ENCODE measurements at places on chromosomes 7 and 10.

- no peak for DNase-seq
Measured at GRCh38 chr7:41887416-41887815, 184.5 kb upstream of the INHBA start.

GRCh38 chr10:50850578-50851230, 34.7 kb downstream of the A1CF start:
- no peak for DNase-seq

GRCh38 chr10:125629758-125630376, 53.1 kb downstream of the TEX36 start:
- DNase-seq: no peak

DNA sequence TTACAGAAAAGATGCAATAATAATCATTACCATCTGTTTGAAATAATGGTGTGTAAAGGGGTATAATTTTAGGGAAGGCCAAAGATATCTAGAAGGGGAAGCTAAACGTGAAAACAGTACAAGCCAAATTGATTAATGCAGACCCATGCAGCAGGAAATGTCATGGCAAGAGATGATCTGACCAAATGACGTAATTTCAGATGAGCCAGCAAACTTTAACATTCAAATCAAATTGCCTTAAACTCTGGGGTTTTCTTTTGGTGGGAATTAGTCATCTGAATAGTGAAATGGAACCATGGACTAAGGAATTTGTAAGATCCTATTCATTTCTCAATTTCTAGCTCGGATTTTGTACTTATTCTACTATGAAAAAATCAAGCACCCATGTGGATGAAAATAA, 21.4 kb upstream of the SCIN start:
- DNase-seq: no peak

DNA sequence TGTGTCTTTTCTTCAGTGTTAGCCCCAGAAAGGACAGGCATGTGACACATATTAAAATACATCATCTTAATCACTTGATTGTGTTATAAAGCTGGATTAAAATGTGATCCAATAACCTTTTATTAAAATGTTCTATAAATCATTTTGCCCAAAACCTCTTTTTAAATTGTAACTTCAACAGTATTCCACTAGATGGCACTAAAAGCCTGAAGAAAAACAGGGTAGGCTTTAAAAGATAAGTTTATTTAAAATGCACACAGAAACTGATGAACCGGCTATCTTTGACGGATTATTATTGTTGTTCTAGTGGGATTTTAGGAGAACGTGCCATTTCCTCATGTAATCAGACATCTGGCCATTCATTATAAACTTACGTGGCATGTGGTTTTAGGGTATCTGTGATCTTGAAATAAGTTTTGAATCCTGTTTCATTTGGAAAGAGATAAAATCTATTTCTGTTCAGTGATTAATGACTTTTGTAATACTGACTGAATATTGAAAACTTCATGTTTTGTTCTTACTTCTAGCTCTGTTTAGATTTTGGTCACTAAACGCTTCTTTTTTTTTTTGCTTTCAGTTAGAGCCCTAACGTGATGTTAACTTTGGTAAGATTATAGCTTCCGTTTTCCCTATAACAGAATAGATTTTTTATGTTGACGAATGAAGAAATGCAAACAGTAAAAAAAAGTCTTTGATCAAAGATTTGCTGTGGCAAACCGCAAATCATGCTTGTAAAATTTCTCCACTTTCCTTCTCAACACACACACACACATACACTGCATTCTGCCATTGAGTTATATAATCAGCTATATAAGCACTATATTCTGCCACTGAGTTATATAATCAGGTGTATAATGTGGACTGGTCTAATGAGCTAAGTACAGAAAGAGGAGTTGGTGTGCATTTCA, 13.6 kb downstream of the VPS50 start:
- DNase-seq: no peak

DNA sequence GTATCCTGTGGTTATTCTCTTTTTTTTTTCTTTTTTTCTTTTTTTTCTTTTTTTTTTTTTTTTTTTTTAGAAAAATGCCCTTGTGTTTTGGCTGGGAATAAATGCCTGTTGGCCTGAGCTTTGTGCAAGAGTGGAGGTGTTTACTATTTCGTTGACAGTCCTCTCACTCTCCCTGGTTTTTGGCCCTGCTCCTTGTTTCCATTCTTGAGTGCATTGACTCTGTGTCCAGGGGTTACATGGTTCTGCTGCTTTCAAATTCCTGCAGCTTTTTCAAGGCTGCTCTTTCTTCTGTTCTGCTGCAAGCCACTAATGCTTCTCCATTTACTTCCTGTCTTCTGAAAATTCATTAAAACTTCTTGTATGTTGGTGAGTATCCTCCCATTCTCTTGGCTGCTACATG, 59.7 kb upstream of the TBX20 start:
- no peak for DNase-seq

DNA sequence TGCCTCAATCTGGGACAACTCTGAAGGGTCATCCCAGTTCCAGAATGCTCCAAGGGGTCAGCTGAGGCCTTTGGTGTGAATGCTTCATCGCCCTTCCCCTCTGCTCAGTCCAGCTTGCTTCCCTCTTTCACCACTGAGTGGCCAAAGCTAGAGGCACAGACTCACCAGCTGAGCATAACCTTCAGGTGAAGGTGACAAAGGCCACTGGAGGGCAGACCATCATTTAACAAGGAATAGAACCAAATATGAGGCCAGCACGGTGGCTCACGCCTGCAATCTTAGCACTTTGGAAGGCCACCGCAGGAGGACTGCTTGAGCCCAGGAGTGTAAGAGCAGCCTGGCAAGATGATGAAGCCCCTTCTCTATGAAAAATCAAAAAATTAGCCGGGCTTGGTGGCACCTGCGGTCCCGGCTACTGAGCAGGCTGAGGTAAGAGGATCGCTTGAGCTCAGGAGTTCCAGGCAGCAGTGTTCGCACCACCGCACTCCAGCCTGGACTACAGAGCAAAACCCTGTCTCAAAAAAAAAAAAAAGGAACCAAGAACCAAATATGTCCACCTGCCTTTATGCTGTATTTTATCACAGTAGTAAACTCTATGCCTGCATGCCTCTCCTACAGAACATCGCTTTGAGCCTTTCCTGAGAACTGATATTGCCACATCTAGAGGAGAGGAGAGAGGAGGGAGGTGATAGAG, 13.4 kb downstream of the PRKAG2 start:
- DNase-seq: no peak

DNA sequence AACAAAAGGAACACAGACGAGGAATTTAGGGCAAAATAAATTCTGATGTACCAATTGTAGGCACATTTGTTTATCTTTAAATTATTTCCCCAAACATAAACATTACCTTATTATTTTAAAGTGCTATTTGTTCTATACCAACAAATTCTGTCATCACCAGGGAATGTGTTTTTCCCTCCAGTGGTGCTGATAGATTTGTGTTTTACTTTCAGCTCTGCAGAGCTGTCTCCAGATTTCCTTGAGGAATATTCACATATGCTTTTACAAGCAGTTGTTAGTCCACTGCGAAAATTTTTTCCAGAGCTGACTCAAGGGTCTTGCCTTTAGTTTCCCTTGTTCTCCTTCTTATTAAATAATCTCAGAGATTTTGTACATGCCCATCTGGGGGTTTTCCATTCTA, 362.8 kb downstream of the PHF14 start:
- no peak for DNase-seq

- DNase-seq: no peak
Measured at GRCh38 chr7:70523249-70523988, 608.5 kb upstream of the GALNT17 start.

GRCh38 chr10:65430979-65431378, 1494.9 kb upstream of the LRRTM3 start:
- DNase-seq: no peak

GRCh38 chr10:3500408-3500856, 284.6 kb downstream of the KLF6 start:
- no peak for DNase-seq

DNA sequence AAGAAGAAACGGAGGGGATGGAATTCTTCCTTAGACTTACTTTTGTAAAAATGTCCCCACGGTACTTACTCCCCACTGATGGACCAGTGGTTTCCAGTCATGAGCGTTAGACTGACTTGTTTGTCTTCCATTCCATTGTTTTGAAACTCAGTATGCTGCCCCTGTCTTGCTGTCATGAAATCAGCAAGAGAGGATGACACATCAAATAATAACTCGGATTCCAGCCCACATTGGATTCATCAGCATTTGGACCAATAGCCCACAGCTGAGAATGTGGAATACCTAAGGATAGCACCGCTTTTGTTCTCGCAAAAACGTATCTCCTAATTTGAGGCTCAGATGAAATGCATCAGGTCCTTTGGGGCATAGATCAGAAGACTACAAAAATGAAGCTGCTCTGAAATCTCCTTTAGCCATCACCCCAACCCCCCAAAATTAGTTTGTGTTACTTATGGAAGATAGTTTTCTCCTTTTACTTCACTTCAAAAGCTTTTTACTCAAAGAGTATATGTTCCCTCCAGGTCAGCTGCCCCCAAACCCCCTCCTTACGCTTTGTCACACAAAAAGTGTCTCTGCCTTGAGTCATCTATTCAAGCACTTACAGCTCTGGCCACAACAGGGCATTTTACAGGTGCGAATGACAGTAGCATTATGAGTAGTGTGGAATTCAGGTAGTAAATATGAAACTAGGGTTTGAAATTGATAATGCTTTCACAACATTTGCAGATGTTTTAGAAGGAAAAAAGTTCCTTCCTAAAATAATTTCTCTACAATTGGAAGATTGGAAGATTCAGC, 158.7 kb upstream of the LANCL2 start:
- peak; percentile 84 for DNase-seq

- DNase-seq: no peak
Measured at GRCh38 chr10:129024046-129024445, 443.0 kb upstream of the MGMT start.

- no peak for DNase-seq
Measured at GRCh38 chr7:5652829-5653228, 128.6 kb downstream of the RNF216 start.

GRCh38 chr10:22646388-22646853, 68.0 kb downstream of the PIP4K2A start:
- no peak for DNase-seq

- no peak for DNase-seq
Measured at GRCh38 chr7:82745117-82745516, 301.5 kb upstream of the CACNA2D1 start.

- DNase-seq: no peak
Measured at GRCh38 chr7:31814187-31814586, 127.2 kb downstream of the PPP1R17 start.

- DNase-seq: no peak
Measured at GRCh38 chr10:35726846-35727245, 84.8 kb upstream of the FZD8 start.

DNA sequence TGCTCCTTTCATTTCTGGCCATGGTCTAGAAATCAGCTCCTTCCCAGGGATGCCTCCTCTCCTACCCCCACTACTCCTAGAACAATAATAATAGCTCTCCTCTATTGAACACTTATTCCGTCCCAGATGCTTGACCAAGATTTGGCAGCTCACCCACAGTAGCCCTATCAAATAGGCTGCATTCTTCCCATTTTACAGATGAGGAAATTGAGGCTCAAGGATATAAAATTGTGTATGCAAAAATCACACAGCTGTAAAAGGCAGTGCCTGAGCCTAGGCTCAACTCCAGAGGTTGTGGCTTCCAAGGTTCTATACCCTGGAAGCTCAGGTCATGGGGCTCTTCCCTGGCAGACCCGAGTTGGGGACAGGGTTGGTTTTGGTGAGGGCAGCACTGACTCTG, 82.3 kb downstream of the C10orf105 start:
- DNase-seq: no peak

DNA sequence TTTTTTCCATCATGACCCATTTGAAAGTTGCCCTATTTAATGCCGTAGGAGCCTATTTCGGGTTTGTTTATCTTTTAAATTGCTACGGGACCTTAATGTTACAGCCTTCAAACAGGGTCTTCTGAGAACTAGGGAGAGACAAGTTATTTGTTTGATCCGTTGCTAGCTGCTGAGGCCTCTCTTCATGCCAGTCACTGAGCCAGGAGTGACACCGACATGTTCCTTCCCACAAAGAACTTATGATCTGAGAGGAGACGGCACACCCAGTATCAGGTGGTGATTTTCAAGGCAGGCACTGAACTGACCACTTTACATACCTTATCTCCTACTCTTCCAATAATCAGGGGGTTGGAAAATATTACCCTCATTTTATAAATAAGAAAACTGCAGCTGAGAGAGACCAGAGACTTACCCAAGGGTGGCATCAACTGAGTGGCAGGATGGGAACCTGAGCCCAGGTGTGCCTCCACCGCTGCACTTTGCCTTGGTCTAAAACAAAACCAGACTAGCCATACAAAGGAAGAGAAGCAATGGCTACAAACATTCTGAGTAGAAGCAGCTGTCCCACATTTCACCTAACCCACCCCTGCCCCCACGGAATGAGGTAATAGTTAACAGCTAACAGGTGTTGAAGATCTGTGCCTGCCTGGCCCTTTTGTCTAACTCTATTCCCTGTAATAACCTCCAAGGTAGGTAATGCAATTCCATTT, 40.5 kb downstream of the PPP1R3C start:
- DNase-seq: no peak

DNA sequence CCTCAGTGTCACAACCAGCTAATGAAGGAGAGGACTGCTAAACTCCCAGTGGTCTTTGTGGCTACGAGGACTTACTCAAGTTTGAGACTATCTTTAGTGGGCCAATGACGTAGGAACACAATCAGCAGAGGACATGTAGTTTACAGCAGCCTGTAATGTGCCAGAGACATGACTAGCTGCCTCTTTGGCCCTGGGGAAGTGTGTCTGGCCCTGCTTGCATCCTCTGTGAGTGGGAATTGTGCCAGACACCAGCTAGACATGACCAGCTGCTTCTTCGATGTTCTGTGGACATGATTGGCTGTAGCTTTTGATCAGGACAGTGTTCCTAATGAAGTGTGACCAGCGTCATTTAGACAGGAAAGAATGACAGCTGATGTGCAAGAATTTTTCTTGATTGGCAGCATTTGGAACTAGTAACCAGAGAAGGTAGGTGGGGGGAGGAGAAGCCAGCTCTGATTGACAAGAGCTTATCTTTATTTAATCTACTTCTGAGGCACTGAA, 141.7 kb downstream of the AUTS2 start:
- no peak for DNase-seq

DNA sequence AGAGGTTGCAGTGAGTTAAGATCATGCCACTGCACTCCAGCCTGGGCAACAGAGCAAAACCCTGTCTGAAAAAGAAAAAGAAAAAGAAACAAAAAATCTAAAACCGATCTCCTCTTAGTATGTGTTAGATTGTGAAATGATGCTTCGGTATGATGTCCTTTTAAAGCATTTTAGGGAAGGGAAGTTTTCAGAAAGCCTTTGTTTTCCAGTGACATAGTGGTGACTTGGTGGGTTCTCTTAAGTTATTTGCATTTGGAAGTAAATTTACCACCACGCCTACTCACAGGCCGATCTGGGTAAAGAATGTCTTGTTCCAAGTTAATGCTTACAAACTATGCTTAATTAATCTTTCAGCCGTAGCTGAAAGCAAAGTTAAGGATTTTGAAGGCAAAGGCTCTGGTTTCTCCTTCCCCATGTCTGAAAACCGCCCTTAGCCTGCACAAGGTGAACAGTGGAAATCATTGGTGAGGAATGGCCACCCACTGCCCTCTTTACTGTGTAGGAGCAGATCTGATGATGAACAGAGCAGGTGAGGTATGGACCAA, 10.7 kb downstream of the MTURN start:
- no peak for DNase-seq

All from smooth muscle cell of the brain vasculature (primary cell).